GM23338 (cell line): ENCODE measurements at places on chromosomes 5 and 9.
A peak's percentile ranks its signal among the peaks of the same experiment; 100 is the strongest.

GRCh38 chr9:116468793-116469527 lies 218.1 kb upstream of the TRIM32 start:
- no peak for DNase-seq

DNA sequence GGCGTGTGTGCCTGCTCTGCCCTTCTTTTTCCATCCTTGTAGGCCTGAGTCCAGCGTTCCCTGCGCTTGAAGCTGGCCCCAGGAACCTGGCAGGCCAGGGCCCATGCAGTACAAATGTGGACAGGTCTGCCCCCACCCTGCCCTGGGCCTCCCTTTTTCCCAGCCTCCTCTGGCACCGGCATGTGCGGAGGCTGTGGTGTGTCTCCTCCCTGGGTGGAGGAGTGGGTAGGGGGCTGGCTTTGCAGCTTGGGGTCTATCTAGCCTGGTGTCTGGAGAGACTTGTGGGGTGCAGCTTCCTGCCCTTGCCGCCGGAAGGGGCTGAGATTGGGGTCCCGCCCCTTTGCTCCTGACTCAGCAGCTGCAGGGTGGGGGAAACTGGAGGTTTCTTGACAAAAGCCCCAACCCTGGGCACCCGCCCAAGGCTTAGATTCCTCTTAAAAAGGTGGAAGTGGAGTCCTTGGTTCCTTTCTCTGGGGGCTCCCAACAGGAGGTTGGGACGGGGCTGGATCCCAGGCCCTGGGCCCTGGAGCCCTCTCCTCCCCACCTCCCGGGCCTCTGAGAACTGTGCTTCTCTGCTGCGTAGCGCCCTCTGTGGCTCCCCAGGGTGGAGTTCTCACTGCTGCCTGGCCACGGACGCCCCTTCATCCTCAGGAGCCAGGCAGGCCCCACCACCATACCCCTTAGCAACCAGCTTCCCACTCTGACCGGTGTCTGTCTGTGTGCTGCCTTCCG lies 18.0 kb downstream of the RXRA start:
- peak; percentile 60 for DNase-seq

DNA sequence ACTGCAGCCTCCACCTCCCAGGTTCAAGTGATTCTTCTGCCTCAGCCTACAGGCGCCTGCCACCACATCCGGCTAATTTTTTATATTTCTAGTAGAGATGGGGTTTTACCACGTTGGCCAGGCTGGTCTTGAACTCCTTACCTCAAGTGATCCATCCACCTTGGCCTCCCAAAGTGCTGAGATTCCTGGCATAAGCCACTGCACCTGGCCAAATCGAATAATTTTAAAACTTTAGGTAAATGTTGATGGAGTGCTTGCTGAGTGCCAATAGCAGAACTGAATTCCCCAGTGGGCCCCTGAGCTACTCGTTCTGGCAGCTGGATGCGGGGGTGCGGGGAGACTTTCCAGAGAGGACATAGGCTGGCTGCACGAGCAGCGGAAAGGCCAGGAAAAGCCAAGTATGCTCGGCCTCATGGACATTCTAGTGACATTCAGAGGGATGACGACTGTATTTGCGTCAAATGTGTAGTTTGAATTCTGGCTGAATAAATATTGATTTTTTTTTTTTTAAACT lies 16.8 kb downstream of the TRAF2 start:
- DNase-seq: no peak

- DNase-seq: no peak
These were observed 36.1 kb upstream of the UBE2D2 start for GRCh38 chr5:139524940-139525585.

GRCh38 chr5:145787996-145788395 lies 47.1 kb downstream of the PRELID2 start:
- no peak for DNase-seq

DNA sequence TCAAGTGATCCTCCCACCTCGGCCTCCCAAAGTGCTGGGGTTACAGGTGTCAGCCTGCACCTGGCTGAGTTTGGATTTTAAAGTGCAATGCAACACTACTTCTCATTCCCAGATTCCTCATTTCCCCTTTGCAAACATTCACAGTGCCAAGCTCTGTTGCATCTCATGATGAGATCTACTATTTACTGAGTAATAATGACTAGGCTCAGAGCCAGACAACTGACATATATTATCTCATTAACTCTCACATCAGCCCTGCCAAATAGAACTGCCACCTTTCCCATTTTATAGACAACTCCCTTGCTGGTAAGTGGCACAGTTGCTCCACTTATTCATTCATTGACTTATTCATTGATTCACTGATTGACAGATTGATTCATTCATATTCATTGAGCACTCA lies 7.0 kb downstream of the PDE6A start:
- no peak for DNase-seq

DNA sequence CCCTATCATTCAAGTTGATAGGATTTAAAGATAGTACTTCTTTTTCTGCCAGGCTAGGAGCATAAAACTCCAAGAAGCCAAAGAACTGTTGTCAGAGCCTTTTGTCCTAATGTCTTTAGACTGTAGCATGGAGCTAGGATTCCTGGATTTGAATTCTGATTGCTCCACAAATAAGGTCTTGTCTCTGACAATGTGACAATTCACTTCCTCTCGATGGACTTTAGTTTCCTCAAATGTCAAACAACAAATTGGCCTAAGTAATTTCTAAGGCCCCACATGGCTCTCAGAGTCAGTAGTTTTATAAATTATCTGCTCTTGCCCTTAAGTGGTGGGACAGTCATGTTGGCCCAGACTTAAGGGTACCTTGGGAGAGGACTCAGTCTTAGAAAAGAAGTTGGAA lies 36.7 kb downstream of the RFK start:
- no peak for DNase-seq

GRCh38 chr5:151227918-151228447 lies 4.1 kb upstream of the CCDC69 start:
- DNase-seq: no peak

- DNase-seq: peak; percentile 53
These were observed 66.8 kb downstream of the FOXD1 start for GRCh38 chr5:73381590-73382400.

DNA sequence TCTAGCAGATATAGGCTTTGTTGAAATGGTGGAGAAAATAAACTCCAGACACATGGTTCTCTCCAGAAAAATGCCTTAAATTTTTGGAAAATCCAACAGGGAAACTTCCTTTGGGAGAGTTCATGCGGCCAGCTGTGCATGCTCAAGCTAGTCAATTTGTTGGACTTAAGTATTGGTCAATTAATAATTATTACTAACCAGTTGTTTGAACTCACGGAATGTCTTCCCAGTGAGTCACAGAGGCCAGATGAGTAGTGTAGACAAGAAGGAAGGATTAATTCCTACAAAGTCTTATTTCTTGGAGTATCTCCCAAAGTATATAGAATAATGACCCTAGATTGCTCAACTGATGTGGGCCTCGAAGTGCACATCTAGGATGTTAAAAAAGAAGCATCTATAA lies 103.6 kb downstream of the MACIR start:
- DNase-seq: no peak
